ENCODE measurements at places on chromosomes 7 and 10.

DNA sequence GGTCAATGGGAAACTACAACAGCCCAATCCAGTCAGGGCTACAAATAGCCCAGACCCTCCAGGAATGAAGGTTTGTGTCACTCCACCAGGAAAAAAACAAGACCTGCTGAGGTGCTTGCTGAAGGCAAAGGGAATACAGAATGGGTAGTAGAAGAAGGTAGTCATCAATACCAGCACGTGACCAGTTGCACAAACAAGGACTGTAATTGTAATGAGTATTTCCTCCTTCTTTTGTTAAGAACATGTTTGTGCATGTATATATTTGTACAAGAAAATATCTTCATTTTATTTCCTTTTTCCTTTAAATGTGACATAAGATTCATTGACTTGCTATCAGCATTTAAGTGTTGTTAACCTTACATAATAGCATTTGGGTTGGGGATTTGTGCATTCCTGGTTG, 229.3 kb downstream of the IMMP2L start:
- no peak for DNase-seq

DNA sequence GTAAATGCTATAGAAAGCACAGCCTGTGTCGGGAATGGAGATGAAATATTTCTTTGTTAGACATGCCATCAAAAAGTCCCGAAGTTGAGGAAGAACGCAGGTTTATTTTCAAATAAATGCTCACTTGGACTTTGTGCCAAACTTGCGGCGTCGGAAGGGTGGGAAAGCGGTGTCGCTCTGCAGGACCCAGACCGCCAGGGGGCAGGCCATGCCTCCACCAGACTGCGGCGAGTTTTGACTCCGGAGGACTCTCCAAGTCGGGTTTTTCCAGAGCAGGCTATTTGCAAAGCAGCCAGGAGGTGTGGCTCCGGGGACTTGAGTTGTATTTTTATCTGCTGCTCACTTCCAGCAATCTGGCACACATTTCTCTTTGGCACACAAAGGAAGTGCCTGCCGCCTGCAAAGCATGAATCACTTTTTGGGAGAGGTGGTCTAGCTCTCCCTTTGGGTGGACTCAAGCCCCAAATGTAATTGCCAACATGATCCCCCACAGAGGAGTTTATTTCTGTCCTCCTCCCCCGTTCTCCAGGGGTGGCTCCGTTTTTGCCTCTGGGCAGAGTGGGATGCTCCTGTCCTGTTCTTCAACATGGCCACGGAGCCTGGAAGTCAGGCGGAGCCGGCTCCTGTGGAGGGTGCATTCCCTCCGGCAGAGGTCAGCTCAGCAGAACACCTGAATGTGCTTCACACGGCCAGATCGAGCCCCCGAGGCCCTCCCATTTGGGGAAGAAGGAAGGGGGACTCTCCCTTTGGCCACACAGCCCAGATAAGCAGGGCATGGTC, 82.3 kb upstream of the GPR26 start:
- peak; percentile 16 for DNase-seq

DNA sequence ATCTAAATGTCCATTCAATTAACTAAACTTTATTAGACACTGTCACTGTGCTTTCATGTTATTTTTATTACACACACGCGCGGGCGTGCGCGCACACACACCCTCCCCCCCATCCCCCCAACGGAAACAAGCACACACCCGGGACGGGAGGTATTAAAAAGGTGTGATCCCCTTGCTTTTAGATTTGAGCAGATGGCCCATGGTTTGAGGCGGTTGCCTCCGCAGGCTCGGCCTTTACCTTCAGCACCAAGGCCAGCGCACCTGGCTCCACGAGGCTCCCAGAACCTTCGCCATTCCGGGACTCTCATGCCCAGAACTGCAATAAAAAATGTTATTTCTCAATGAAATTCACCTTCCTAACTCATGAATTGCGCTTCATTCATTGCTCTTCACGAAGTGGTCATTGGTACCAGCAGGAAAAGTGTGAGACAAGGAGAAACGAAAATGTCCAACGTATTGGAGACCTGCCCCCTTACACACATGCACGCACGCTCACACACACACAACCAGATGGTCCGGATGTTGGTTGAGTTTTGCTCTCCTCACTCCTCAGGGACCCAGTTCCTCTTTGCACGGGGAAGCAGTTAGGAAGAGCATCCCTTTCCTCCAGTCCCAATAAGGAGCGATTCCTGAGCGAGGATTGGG, 20.8 kb upstream of the PTF1A start:
- DNase-seq, result peak; percentile 16

DNA sequence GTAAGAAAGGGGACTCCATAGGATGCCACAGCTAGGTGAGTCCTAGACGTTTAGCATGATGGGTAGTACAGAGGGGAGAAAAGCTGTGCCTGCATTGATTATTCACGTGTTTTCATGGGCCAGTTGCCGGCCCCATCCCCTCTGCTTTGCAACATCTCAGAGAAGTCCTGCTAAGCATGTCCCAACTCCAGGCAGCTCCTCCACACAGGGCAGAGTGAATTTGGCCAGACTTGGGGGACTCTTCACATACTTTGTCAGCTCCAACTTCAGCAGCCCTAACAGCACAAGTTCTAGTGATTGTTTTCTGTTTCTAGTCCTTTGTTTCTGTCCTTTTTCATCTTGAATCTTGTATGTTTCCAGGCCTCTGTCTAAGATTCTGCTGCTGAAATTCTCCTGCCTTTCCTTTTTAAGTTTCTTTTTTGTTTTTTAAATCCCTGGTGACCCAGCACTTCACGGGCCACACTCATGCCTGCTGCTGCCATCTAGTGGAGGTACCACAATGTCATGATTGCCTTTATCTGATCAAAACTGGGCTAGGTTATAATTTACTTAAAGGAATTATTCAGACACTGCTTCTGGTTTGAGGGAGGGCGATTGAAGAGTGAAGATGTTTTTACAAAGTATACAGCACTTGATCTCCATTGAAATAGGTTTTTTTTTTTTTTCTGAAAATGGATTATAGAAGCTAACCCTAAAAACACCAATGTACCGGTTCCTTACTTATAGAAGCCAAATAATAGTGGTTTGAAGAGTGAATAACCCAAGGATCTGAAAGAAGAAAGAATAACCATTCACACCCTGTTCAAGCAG, 276.9 kb downstream of the CSTF2T start:
- peak; percentile 40 for DNase-seq

DNA sequence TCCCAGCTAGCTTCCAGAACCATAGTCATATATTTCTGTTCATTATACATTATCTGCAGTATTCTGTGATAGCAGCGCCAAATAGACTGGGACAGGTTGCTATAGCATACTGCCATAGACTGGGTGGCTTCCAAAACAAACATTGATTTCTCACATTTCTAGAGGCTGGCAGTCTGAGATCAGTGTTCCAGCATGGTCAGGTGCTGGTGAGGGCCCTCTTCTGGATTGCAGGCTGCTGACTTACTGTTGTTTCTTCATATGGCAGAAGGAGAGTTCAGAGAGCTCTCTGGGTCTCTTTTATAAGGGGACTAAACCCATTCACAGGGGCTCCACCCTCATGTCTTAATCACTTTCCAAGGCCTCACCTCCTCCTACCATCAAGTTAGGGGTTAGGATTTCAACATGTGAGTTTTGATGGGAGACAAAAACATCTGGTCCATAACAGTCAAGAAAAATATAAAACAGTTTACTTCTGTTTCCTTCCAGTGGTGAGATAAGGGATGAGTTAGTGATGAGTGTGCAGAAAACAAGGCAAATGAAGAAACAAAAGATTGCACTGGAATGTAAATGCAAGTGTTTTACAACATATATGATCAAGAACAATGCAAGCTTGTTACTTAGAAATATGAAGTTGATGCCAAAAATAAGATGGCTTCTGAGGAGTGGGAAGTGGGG, 399.0 kb upstream of the C7orf33 start:
- DNase-seq, result no peak

DNA sequence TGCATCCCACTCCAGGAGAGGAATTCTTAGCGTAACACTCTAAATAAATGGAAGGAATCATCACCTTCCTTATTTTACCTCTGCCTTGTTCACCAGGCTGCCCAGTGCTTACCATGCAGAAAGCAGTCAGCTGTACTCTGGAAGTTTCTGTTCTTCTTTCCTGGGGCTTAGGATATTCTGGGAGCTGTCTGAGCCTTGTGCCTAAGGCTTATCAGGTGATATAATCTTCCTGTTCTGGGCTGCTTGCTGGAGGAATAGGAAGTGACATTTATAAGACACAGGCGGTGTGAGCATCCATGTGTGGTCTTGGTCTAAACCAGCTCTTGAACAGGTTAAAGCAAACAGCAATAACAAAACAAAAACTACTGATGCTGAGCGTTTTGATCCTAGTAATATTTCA, 13.5 kb downstream of the KCTD7 start:
- no peak for DNase-seq

DNA sequence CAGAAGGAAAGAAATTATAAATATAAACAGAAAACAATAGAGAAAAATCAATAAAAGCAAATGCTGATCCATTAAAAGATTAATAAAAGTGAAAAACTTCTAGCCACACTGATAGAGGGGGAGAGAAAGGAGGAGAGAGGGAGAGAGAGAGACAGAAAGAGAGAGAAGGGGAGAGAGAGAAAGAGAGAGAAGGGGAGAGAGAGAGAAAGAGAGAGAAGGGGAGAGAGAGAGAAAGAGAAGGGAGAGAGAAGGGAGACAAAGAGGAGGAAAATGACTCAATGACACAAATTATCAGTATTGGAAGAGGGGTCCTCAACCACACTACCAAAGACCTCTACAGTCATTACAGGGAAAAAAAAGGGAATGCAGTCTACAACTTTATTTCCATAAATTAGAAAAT, 94.4 kb upstream of the VIPR2 start:
- no peak for DNase-seq

DNA sequence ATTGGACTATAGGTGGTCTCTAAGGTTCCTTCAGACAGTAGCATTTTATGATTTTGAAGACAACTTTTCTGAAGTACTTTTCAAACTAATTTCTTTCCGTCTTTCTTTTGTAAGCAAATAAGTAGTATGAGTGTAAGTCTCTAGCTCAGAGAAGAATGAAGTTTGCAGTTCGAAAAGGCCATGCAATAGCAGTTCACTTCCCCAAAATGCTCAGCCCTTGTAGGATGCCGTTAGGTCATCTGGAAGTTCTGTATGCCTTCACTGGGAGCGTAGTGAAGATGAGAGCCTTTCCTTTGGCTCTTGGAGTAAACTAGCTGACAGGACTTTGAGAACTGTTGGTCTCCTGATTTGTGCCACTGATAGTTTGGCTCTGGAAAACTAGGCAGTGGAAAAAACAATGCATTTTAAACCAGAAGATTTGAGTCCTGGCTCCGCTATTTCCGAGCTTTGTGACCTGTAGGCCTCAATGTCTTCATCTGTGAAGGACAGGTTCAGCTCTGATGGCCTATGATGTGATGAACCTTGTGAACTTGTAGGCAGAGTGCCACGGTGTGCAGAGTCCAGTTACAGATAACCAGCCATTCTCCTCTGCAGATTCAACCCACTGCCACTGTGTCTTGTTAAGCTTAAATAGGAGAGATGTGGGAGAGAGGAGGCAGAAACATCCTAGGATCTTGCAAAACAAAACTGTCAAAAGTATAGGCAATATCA, 18.8 kb downstream of the SGPL1 start:
- DNase-seq, result no peak

GRCh38 chr7:31336202-31337001, 4.1 kb downstream of the NEUROD6 start:
- DNase-seq, result no peak

- DNase-seq, result no peak
These were observed 451.5 kb downstream of the GLRX3 start for GRCh38 chr10:130587718-130588117.

DNA sequence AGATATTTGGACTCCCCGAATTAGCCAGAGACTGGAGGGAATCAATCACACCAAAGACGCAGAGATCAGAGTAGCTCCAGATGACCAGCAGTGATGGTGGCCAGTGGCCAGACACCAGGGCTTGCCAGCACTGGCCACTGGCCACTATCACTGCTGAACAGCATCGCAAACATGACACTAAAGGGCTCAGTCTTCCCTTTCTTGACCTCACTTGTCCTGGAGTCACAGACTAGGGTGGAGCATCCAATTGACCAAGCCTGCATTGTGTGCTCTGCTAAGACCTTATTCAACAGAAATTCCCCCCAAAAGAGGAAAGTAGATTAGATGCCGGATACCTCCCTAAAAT, 234.7 kb downstream of the CREB5 start:
- no peak for DNase-seq

DNA sequence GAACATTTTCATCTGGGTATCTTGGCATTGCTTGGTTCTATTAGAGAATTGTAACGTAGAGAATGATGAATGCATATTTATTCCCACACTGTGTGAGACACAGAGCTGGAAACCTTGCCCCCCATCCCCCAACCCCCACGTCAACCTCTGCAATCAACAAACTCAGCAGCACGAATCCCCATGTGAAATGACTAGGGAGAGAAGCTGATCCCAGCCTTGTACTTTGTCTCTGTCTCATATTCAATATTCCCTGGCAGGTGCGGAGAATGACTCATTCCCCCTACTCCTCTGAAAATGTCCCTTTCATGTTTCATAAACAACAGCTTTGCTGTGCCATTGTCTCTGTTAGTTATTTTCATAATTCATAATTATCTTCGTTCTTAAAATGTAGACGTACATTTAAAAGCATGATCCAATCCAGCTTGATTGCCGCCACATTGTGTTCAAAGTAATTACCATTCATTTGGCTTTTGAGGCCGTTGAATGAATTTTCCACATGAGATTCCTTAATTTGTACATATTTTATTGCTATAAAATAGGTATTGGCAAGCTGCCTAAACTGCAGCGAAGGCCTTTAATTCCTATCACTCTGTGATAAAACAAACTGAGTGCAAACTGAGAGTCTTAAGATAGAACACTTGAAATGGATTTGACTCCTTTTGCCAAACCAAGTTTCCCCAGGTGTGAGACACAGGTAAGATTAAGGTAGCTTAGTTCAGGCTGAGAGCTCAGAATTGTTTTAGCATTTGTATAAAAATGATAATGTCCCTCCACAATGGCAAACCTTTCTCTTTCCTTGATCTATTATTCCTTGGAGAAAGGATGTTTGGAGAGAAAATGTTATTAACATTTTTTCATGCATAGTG, 920.2 kb downstream of the TYW1 start:
- DNase-seq, result no peak

DNA sequence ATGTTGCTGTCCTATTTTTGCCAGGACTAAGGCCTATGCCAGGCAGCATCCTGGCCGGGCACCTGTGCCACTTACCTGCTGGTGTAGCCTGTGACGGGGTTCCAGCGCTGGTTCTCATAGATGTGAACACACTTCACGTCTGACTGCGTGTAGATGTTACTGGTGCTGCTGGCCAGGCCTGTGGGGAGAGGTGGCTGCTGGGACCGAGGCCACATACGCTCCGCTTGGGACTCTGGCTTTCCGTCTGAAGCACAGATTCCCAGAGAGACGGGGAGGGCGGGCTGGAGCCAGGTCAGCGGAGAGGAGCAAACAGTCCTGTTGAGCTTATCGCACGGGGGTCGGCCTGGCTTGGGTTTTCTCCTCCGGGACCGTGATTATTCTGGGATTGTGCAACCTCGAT, 16.7 kb downstream of the BHLHA15 start:
- DNase-seq, result no peak

GRCh38 chr7:36811807-36812206, 87.5 kb upstream of the AOAH start:
- DNase-seq, result no peak
